Left ventricle myocardium superior (tissue), 1 donor: ENCODE measurements at places on chromosomes 4 and X.
A peak's percentile ranks its signal among the peaks of the same experiment; 100 is the strongest.

GRCh38 chr4:111671756-111672155 lies 473.5 kb upstream of the FAM241A start:
- no peak for DNase-seq

- no peak for DNase-seq
Measured at GRCh38 chr4:26729027-26729426, 131.6 kb upstream of the STIM2 start.

DNA sequence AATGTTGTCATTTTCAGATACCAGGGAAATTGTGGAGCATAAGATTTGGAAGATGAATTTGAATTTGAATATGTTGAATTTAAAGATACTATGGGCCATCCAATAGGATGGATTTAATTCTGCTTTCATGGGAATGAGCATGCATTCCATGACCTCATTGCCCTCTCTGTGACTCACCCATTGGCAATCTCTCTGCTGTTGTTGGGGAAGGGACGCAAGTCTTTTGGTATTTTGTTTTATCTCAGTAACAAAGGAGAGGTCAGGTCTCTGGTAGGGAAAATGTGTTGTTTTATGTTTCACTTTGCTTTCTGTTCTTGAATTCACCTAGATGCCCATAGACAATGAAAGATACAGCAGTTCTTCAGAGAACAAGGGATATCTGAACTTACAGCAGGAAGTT lies 42.1 kb upstream of the MAGEA4 start:
- DNase-seq: no peak

DNA sequence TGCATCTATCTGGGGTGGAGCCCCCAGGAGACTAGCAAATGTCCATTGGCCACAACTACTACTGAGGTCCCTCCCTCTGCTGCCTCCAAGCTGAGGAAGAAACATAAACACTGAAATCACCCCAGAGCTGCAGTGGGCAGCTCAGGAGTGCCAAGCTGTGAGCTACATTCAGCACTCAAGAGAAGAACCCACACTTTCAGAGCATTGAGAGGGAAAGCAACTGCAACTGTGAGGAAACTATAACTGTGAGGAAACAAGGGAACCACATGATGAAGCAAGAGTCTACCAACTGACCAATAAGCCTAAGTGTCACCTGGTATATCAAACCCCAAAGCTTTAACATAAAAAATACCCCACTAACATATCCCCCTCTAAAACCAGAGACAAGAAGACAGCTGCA lies 373.5 kb upstream of the TACR3 start:
- DNase-seq: no peak

GRCh38 chrX:103565752-103566151 lies 19.6 kb upstream of the TCEAL4 start:
- DNase-seq: no peak

DNA sequence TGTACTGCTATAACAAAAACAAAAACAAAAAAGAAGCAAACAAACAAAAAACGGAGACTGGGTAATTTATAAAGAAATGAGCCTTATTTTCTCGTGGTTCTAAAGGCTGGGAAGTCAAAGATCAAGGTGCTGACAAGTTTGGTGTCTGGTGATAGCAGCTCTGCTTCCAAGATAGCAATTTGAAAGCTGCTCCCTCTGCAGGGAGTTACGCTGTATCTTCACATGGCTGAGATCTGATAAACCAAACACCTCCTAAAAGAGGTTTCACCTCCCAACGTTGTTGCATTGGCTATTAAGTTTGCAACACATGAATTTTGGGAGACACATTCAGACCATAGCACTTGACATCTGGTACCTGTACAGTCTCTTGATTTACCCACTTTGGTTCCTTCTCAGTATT lies 854.2 kb downstream of the CENPC start:
- no peak for DNase-seq

- no peak for DNase-seq
Measured at GRCh38 chr4:53748328-53748772, 157.1 kb upstream of the LNX1 start.

DNA sequence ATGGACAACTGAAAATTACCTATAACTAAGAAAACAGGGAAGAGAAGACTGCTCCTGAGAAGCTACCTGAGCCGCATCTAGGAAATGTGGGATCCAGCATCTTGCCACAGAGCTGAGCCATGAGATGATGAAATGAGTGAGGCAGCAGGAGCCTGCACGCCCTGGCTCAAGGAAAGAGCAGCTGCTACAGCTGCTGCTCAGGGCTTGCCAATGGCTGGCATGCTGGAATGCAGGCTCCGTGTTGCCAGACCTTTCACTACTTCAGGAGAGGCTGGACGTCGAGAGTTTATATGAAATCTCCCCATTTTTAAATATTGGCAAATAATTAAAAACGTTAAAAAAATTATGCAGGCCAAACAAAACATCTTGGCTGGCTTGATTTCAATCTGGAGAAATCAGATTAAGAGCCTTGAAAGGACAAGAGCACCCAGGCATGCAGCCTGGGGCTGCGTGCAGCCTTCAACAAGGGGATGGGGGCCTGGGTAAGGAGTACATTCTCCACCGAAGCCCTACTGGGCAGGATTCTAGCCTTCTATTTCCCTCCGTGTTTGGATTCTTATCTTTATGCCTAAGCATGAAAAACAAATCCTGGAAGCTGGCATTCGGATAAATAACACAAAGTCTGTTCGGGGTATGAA lies 227.6 kb downstream of the NR3C2 start:
- DNase-seq: peak; percentile 69

DNA sequence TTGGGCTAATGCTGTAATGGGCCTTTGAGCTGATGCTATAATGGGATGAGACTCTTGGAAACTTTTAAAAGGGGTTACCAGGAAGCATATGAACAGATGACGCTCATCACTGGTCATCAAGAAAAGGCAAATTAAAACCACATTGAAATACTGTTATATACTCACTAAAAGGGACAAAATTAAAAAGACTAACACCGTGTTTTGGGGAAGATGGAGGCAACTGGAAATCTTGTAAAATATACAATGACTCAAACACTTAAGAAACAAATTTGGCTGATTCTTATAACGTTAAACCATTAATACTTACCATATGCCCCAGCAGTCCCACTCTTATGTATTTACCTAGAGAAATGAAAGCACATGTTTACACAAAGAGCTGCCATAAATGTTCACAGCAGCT lies 207.2 kb upstream of the GPRIN3 start:
- no peak for DNase-seq

GRCh38 chr4:30929649-30930048 lies 209.5 kb downstream of the PCDH7 start:
- no peak for DNase-seq

DNA sequence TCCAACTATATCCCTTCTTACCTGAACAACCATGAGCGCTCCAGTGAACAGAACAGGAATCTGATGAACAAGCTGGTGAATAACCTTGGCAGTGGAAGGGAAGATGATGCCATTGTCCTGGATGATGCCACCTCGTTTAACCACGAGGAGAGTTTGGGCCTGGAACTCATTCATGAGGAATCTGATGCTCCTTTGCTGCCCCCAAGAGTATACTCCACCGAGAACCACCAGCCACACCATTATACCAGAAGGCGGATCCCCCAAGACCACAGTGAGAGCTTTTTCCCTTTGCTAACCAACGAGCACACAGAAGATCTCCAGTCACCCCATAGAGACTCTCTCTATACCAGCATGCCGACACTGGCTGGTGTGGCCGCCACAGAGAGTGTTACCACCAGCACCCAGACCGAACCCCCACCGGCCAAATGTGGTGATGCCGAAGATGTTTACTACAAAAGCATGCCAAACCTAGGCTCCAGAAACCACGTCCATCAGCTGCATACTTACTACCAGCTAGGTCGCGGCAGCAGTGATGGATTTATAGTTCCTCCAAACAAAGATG lies 870.2 kb downstream of the ADGRL3 start:
- DNase-seq: no peak

GRCh38 chrX:103153661-103154060 lies 60.7 kb upstream of the NXF3 start:
- no peak for DNase-seq

- DNase-seq: no peak
Measured at GRCh38 chr4:14265651-14266050, 638.1 kb upstream of the BOD1L1 start.

DNA sequence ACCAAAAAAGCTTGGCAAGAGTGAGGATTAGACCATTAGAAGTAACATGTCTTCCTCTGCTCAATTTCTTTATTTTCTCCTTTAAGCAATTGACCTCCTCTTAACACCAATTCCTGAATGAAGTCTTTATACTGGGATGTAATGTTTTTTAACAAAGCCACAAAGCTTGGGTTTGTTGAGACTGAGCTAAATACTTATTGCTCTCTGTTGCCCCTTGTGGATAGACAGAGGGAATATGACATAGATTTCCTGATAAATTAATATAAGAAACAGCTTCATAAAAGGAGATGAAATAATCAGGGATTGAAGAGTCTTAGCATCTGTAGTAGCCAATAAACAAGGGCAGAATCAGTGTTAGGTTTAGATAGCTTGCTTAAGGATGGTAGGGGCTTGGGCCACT lies 57.6 kb downstream of the CCDC160 start:
- no peak for DNase-seq

GRCh38 chrX:132426695-132427281 lies 62.0 kb downstream of the MBNL3 start:
- DNase-seq: no peak

DNA sequence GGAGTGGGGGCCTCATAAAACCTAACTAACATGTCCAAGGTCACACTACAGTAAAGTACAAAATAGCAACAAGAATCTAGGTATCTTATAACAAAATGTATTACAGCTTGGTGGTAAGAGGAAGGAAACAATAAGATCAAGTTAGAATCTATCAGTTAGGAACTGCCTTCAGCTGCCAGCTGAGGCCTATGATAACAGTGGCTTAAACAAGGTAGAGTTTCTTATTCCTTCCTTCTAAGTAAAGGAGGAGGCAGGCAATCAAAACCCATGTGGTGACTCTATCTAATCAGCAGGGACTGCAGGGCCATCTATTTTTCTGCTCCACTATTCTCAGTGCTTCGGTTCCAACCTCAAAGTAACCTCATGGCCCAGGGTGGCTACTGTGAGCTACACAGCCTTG lies 10.9 kb downstream of the SH3D19 start:
- no peak for DNase-seq
